ENCODE measurements at places on chromosomes 2 and 18.

DNA sequence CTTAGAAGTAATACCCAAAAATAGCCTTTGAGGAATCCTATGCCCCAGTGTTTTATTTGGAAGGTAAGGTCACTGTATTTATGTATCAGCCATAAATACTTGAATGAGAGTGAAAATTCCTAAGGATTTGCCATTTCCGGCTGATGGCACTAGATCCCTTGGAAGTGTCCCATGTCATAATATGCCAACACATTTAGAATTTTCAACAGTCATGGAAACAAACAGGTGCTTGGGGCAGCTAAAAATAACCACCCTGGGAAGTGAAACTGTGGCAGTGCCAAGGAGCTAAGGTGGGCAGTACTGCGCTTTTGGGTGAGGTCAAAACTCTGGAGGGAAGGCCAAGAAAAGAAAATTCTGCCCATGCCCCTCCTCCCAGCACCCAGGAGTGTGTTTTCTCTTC is 80.2 kb downstream of the TCF7L1 start:
- no peak for DNase-seq

GRCh38 chr18:7723558-7723957 is 156.4 kb downstream of the PTPRM start:
- DNase-seq = no peak

GRCh38 chr2:238789317-238789806 is 58.5 kb upstream of the TWIST2 start:
- no peak for DNase-seq

GRCh38 chr2:235964787-235965390 is 203.3 kb downstream of the GBX2 start:
- DNase-seq = no peak

DNA sequence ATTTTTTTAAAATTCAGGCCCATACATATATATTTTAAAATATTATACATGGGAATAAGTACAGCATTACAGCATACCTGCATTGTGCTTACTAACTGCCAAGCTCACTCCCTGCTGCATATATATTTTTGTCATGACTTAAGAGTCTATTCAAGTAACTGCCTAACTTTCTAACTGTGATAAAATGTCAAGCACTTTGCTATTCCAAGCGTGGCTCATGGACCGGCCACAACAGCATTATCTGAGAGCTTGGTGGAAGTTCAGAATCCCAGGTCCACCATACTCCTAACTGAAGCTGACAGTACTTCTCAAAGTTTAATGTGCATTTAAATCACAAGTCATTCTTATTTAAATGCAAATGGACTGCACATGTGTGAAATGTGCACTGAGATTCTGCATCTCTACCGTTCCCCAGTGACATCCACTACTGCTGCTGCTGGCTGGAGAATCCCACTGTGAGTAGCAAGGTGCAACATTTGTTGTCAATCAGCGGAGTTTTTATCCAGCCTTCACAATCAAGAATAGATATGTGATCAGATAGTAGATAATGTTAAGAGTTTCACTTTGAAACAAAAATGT is 79.1 kb downstream of the DYM start:
- DNase-seq = no peak

GRCh38 chr2:111884592-111884964 is 585 bp upstream of the ANAPC1 start:
- no peak for DNase-seq

- DNase-seq = no peak
Measured at GRCh38 chr18:23714576-23714975, 25.3 kb downstream of the LAMA3 start.

DNA sequence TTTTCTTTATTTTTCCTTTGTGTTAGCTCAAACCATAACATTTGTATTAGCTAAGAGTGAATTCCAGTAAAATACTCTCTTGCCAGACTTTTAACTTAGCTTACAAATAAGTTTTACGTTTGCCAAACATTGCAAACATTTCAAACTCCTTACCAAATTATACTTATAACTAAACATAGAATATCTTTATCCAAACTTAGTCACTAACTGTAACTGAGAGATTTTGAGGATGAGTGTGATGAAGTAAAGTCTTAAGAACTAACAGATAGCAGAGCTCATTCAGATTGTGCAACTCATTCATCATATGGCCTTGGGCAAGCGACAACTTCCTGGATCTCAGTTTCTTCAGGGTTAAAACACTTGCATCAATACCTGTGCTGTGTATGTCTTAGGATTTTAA is 533.7 kb downstream of the TDRD15 start:
- no peak for DNase-seq

DNA sequence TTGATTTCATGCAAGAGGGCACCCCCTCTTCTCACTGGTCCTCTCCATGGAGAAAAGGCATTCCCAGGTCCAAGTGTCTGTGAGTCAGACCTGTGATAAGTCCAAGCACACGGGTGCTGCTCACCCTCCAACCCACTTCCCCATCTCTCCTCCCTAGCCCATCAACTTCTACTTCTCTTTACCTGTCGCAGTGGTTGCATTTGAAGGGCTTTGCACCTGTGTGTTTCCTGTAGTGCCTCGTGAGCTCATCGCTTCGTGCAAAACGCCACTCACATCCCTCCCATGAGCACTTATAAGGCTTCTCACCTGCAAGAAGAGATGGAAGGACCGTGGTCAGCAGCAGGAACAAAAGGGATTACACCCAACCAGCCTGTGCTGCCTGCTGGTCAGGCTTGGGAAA is 77.5 kb downstream of the KLF7 start:
- no peak for DNase-seq

- DNase-seq = no peak
Measured at GRCh38 chr2:71566372-71566771, 113.0 kb downstream of the DYSF start.

GRCh38 chr2:3037196-3038194 is 340.1 kb downstream of the EIPR1 start:
- no peak for DNase-seq

GRCh38 chr18:78582181-78582709 is 397.4 kb upstream of the SALL3 start:
- DNase-seq = no peak

DNA sequence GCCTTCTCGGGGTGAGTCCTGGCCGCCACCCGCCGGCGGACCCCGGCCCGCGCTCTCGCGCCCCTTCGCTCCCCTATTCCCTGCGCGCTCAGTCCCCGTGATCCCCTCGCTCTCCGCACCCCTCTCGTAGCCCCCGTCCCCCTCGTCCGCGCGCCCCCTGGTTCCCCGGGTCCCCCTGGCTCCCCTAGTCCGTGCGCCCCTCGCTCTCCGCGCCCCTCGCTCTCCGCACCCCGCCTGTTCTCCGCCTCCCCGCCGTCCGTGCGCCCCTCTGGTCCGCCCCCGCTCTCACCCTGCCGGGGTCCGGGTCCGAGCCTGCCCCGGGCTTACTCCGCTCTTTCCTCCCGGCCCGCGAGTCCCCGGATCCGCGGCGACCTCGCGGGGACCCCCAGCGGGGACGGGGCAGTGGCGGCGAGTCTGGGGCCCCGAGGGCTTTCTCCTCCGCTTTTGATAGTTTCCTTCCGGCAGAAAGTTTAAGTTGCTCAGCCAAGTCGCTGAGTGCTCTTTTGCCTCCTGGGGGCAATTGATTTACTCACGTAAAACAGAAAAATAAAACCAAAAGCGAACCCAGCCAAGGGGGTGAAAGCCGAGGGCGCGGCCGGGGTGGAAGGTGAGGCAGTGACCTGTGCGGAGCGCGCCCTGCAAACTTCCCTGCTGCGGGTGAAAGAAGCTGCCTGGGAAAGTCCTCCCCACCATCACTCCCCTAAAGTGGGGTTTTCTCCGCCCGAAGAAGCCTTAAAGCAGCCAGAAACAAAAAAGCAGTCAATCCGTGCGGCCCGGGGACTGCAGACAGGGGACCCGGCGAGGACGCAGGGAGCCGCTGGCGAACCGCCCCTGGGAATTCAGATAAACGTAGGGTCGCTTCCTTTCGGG is 568 bp downstream of the RAB31 start:
- DNase-seq = no peak

DNA sequence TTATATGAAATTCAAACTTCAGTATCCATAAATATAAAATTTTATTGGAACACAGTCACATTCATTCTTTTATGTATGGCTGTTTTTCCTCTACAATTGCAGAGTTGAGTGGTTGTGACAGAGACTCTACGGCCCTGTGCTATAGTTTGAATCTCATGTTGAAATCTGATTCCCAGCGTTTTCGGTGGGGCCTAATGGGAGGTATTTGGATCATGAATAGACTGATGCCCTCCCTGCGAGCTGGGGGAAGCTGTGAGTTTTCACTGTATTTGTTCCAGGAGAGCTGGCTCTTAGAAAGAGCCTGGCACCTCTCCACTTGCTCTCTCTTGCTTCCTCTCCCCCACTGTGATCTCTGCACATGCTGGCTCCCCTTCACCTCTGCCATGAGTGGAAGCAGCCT is 1.7 kb downstream of the PFN4 start:
- no peak for DNase-seq

GRCh38 chr2:223943561-223944008 is 1.6 kb downstream of the WDFY1 start:
- no peak for DNase-seq

DNA sequence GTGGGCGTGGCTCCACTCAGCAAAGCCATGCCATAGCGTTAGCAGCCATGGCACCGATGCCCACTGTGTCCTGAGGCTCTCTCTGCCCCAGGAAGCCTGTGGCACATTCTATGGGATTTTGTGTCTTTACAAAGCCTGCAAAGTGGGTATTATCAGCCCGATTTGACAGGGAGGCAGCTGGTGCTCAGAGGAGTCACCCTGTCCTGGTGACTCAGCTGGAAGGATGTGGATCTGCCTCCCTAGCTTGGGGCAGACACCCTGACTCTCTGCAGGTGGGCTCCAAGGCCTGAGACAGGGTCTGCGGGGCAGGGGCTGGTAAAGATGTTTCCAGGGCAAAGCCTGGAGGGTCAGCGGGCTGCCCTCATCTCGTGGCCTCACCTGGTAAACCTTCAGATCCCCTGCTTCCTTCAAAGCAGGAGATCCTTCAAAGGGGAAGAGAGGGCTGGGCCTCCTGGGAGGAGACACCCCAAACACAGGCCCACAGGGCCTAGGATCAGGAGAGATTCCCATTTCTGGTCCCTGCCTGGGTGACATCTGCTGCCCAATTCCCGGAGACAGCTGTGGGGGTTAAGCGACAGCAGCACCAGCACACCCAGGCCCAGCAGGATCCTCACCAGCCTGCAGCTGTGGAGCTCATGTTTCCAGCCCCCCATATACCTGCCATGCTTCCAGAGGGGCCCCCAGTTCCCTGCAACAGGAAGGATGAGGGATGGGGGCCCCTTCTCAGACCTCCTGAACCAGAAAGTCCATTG is 3.0 kb upstream of the ASB1 start:
- no peak for DNase-seq

DNA sequence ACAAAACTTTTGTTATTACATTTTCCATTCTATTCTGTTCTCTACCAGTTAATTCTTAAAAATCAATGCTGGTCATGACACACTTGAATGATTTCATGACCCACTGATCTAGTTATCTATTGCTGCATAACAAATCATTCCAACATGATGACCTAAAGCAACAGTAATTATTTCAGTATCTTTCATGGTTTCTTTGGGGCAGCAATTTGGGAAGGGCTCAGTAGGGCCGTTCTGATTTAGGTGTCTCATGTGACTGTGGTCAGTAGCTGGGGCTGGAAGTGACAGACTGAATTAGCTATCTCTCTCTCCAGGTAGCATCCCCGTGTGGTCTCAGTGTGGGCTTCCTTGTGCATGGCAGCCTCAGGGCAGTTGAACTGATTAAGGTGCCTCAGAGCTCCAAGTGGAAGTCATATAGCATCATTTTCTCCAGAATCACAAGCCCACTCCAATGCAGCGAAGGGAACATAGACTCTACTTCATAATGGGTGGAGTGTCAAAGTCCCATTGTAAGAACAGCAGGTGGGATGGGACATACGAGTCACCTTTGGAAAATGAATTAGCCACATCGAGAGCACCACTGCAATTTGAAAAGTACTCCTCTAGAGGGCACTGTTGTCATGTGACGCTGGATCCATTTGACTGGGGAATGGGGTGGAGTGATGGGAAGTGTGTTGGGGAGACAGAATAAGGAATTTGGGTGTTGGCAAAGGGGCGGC is 39.1 kb upstream of the FAM136A start:
- DNase-seq = no peak

GRCh38 chr2:16664052-16664731 is 1.4 kb downstream of the CYRIA start:
- DNase-seq = no peak

- DNase-seq = no peak
Measured at GRCh38 chr2:191840921-191841320, 6.0 kb downstream of the CAVIN2 start.

DNA sequence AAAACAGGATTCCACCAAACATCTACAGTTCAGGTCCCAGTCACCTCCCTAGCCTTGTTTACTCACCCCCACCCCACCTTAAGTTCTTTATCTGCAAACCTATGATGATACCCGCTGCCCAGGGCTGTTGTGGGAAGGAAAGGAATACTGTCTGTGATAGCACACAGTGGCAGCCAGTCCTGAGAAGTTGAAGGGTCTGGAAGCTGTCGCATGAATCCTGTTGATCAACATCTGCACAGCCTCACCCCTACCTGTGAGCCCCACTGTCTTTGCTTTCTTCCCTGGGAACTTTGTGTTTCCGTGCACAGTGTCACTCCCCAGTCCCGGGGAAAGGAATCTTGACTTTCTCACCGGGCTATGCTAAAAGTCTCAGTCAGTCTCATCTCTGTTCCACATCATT is 160.7 kb upstream of the EPAS1 start:
- DNase-seq = no peak

DNA sequence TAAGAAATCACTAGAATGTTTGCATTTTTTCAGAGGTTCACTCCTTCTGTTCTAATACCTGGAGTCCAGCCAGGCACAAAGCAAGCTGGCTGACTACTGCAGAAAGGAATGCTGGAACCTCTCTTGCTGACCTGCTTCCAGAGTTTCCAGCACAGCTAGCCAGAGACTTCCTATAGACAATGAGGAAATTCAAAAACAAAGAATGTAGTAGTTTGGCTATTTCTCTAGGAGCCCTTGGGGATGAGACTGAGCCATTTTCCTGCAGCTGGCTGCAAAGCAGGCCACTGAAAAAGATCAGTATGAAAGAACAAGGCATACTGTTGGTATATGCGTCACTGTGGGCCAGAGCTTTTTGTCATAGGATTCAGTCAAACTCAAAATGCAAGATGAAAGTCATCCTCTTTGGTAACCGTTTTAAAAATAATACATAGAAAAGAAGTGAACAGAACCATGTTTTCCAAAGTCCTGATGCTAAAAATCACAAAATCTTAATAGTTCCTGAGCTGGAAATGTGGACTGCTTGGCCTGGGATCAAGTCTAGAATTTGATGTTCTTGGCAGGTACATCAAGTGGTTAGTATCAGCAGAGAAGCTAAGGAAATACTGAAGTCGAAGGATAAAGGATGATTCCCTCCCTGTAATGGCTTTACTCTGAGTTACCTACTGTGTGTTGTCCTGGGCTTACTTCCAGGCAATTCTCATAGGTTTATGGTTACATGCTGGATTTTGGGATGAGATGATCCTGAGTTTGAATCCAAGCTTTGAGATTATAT is 9.0 kb upstream of the DSEL start:
- no peak for DNase-seq

- no peak for DNase-seq
Measured at GRCh38 chr2:23390152-23390551, 5.2 kb downstream of the KLHL29 start.

DNA sequence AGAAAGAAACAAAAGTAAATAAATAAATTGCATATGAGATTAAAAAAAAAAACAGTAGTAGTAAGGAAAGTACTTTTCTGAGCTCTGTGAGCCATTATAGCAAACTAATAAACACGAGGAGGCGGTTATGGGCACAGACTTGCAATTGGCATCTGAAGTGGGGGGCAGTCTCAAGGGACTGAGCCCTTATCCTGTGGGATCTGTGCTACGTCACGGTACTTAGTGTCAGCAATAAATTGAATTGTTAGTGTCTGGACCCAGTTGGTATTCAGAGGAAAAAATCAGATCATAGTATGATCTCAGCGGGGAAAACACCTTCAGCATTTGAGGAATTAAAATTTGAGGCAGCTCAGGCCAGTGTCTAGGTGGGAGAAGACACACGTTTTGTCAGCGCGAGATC is 76.6 kb upstream of the TEX51 start:
- DNase-seq = no peak

All from activated CD8-positive, alpha-beta memory T cell treated with anti-CD3 and anti-CD28 coated beads for 1 hour (primary cell).